NCI-H2107 (cell line): ENCODE measurements at places on chromosomes 16 and 17.
A peak's percentile ranks its signal among the peaks of the same experiment; 100 is the strongest.

DNA sequence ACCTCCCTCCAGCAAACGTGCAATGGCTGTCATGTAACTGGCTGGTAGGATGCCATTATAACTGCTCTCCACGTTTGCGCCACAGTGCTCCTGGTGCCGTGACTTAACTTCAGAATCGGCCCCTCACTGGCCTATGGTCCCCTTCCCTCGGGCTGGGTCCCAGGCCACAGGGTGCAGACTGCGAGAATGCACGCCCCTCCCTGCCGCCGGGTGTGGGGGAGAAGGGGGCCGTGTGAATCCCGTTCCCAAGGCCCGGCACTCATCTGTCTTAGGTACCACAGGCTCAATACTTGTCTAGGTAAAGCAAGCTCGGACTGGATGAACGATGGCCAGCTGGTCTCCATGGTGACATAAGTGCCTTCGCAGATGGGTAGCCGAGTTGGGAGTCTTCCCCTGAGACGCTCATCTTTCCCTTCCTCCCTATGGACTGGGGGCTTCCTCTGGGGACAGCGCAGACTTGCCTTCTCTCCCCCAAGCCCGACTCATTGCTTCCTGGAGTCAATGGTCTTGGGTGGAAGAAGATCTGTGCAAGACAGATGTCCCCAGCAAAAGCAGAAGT lies 37.8 kb downstream of the TIMM22 start:
- no peak for DNase-seq

DNA sequence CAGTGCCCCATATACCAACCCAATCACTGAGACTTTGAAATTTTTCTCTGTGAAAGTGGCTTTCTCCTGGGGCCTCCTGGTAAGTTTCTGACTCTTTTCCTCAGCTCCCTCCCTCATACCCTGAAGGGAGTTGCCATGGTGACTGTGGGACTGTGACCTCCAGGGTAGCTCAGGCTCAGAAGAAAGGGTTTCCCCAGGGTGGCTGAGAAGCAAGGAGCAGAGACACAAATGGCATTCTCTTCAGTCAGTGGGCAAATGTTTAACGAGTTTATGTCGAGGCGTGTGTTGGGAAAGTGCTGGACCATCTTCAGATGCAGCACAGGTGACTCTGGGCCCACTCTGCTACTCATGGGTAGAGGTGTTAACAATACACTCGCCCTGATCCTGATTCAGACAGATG lies 46.8 kb downstream of the MRPS23 start:
- no peak for DNase-seq

DNA sequence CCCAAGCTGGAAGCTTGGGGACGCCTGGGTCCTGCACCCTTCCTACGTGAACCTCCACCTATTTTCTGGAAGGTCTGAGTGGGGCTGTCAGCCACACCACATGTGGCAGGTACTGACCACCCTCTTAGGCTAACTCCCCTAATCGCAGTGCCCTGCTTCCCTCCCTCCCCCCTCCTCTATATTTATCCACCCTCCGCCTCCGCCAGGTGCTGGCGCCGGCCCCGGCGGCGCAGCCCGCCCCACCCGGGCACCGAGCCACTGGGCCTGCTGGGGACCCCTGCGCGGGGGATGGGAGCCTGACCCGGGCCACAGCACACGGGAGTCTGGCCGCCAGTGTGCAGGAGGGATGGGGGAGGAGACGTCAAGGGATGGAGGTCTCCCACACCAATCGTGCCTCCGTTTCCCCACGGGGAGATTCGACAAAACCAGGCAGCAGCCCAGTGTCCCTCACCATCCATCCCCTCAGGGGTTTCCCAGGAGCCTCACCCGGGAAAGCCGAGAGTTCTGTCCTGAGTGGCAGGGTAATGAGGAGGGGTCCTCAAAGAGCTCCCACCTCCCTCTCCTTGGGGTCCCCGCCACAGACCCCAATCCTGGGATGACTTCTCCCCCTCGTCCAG lies 1.3 kb downstream of the PLEKHH3 start:
- DNase-seq: no peak

GRCh38 chr16:2044541-2044940 lies 3.1 kb downstream of the NTHL1 start:
- DNase-seq: no peak

DNA sequence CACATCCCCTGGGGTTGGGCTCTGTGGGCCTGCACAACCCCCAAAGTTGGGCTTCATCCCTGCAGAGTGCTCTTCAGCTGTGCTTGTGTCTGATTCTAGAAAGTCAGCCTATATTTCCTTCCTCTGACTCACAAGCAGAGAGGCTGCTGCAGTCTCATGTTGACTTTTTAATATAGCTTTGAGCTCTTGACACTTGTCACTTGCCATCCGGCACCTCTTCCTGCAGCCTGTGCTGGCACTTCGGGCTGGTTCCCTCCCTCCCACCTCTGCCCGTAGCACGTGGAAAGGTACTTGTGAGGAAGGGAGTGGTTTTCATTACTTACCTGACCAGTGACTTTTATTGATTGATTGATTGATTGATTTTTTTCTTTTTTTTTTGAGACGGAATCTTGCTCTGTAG lies 19.0 kb upstream of the JPT2 start:
- DNase-seq: no peak

- DNase-seq: peak; percentile 18
Measured at GRCh38 chr17:57242148-57242547, 14.2 kb upstream of the MSI2 start.

GRCh38 chr17:59641799-59642484 lies 22.2 kb downstream of the CLTC start:
- DNase-seq: no peak

- DNase-seq: peak; percentile 43
Measured at GRCh38 chr16:23434380-23434779, 18.6 kb downstream of the COG7 start.
